ENCODE measurements at places on chromosomes 2 and 18.
A peak's percentile ranks its signal among the peaks of the same experiment; 100 is the strongest.

GRCh38 chr18:34039611-34040010 lies 185.1 kb downstream of the NOL4 start:
- DNase-seq = no peak

- DNase-seq = no peak
Measured at GRCh38 chr2:40396124-40396523, 55.8 kb downstream of the SLC8A1 start.

DNA sequence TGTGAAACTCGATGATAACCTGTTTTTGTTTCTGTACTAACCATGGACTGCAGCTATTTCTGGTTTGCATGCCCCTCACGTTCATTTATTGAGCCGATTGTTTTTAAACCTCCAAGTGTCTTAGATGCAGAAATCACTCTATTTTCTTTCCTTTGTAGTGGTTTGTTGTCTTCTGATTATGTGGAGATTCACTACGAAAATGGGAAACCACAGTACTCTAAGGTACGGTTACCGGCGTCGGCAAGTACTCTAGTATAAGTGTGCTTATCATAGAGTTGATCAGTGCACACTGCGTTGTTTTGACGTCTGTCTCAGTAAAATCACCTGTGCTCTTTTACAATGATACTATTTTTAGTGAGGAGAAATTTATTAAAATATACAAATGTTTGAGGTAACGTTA lies 87.4 kb downstream of the ADAM23 start:
- no peak for DNase-seq

GRCh38 chr2:11410101-11410500 lies 55.9 kb downstream of the E2F6 start:
- no peak for DNase-seq

DNA sequence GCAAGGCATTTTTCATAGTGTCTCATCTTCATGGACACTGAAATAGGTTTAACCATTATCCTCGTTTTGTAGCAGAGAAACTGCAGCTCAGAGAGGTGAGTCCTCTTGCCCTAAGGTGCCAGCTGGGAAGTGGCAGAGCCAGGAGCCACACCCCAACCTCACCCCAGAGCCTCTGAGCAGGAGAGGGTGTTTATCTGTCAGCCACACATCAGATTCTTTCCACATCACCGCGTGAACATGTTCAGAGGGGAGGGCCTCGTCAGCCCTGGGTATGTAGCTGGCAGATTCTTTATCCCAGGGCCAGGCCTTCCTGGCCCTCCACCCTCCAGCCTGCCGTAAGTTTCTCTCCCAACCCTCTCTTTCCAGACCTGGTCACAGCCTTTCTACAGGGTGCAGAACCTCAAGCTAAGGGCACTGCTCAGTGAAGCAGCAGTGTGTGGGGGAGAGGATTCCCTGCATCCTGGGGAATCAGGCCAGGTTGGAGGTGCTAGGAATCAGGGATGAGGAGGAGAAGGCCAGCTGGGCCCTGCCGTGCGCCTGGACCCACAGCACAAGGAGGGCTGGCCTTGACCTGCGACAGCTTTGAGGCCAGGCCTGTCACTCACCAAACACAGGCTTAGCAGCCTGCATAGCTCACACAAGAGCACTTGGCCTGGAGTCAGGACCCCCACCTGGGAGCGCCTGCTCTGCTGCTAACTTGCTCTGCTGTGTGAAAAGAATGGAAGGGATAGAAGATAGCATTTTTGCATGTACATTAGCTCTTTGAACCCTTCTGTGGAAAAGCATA lies 111.3 kb upstream of the MCFD2 start:
- DNase-seq = no peak

GRCh38 chr2:202778217-202778616 lies 93.3 kb downstream of the ICA1L start:
- no peak for DNase-seq

DNA sequence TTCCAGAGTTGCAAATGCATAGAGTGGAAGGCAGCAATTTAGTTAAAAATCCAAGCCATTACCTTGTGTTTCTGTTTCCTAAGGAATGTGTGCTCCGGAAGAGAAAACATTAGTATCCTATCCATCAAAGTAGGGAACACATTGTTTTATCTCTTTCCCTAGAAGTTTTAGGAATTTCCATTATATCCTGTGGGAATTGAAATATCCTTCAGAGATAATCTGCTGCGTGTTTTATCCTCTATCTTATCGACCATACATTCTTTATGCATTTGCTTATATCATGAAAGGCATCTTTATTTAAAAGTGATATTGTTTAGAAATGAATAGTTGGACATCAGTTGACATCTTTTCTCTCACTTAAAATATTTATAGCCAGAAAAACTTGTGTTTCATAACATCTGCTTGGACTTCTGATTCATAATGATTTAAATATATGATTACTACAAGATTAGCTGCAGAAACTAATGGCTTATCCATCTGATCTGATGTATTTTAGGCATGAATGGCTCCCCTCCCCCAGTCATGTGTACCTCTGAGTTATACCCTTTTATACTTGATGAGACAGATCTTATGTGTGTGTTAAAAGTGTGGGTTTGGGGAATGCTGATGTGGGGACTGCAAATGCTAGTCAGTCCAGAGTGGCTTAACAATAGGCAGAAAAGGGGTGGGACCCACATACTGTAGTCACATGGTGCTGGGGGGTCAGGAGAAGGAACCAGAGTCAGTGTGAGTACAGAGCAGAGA lies 136.2 kb upstream of the ARHGAP28 start:
- DNase-seq = no peak

DNA sequence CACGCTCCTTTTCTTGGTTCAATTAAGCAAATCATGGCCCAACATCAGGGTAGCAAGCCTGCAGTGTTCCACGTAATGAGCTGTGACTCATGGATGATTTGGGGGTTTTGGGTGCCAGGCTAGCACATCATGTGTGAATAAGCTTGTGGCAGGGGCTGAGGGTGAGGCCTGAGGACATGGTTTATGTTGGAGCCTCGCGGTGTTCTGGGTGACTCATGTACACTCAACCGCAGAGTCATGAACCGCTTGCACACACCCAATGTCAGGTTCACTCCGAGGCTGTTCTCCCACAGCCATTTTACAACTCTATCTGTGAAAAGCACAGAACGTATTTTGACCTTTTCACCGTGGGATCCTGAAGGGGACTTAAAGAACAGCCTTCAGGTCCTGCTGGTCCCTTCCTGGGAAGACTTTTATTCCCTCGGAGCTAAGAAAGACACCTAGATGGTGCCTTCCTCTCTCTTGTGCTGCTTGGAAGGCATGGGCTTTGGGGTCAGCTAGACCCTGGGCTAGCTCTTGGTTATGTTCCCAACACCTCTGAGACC lies 139.9 kb upstream of the ZEB2 start:
- DNase-seq = peak; percentile 9

DNA sequence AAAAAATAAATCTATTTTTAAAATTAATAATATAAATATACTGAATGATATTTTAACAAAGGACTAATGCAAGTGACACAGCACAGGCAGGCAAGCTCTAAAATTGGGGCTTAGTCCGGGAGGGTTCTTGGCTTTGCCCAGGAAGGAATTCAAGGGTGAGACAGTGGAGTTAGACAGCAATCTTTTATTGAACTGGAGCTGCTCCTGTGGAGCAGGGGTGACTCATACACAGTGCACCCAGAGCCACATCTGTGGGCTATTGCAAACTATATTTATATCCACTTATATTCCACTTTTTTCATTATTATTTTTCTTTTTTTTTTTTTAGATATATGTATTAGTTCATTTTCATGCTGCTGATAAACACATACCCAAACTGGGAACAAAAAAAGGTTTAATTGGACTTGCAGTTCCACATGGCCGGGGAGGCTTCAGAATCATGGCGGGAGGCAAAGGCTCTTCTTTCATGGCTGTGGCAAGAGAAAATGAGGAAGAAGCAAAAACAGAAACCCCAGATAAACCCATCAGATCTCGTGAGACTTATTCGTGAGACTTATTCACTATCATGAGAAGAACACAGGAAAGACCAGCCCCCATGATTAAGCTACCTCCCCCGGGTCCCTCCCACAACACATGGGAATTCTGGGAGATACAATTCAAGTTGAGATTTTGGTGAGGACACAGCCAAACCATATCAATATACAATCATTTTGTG lies 437.1 kb downstream of the BCL11A start:
- DNase-seq = no peak

DNA sequence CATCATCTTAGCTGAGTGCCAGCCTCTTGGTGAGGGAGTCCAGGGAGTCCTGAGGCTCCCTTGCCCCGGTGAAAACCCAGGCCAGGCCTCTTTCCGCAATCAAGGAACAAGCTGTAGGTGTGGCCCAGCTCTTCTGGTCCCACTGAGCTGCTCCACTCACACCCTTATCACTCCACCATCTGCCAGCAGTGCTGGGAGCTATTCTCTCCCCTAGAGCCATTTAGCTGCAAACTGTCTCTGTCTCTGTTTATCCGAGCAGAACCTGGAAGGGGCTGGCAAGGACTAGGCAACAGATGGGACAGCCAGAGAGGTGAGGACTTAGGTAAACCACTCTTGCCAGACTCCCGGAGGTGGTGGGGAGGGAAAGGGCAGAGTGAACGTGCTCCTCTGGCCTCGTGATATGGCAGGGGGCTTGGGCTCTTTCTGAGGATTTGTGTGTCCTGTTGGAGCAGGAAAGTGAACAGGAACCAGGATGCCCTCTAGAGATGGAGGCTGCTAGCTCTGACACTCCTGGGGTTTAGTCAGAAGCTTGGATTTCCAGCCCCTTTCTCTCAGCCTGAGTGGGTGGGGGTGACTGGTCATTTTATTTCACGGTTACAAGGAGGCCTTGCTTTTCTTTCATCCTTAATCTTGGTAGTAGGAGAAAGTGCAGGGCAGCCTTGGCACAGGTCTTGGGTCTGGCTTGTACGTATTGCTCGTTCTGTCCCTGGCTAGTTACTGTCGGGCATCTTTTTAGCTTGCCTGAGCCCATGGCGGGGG lies 19.6 kb downstream of the B3GNT2 start:
- DNase-seq = no peak

DNA sequence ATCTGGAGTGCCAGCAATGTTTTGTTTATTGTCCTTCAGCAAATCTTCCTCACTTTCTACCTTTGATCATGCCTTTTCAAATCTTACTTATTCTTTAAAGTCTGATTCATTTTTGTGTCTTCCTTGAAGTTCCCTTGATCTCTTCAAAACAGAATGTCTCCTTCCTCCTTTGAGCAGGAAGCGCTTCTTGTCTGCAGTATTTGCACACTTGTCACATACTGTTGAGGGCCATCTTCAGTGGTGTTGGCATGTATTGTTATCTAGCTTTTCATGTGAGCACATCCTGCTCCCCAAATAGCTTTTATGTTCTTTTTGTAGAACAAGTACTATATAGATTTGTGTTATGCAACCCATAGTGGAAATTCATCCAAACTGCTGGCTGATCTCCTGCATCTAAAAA lies 5.9 kb upstream of the CERS6 start:
- no peak for DNase-seq

DNA sequence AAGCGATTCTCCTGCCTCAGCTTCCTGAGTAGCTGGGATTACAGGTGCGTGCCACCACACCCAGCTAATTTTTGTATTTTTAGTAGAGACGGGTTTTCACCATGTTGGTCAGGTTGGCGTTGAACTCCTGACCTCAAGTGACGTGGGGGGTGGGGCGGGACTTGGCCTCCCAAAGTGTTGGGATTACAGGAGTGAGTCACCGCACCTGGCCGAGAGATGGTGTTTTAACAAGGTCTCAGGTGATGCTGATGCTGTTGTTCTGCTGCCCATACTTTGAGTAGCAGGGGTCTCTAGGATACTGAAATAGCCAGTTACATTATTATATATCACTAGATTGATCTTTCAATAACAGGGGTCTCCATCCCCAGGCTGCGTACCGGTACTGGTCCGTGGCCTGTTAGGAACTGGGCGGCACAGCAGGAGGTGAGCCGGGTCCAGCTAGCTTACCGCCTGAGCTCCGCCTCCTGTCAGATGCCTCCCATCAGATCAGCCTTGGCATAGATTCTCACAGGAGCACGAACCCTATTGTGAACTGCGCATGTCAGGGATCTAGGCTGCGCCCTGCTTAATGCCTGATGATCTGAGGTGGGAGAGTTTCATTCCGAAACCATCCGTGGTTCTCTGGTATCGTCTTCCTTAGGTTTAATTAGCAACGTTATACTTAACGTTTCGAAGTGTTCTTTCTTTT lies 48.3 kb upstream of the SLC38A11 start:
- no peak for DNase-seq
